ENCODE measurements at places on chromosomes 4 and X.

DNA sequence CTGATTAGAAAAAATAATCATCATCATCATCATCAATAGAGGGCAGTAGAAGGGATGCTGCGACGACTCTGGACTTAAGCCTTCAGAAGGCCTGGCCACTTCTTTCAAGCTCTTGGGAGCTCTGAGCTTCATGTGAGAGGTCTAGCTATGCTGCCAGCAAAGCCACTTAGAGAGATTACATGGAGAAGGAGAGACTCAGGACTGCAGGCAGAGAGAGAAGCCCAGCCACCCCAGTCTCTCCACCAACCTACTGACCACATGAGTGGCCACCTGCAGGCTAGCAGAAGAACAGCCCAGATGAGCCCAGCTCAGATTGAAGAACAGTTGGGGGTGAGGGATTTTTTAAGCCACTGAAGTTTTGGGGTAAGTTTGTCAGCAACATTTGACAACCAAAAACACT lies 17.1 kb upstream of the TMEM150C start:
- DNase-seq = no peak

DNA sequence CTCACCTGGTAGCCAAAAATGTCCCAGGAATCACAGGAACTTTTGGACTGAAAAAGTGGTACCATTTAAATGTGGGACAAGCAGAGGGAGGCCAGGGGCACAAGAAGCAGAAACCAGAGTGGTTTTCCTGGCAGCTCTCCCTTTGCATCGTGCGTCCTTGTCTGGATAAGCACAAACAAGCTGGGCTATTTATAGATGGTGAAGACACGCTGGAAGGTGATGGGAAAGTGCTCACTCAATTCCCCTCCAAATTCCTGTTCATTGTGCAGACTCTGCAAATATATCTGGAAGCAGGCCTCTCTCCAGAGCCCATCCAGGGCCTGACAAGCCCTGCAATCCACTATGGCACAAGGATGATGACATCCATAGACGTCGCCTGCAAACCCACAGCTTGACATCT lies 63.6 kb upstream of the MAP3K15 start:
- DNase-seq = no peak

GRCh38 chr4:4260185-4260751 lies 12.2 kb upstream of the TMEM128 start:
- DNase-seq = no peak

- DNase-seq = no peak
Observed at GRCh38 chr4:62550121-62550520, 1350.0 kb downstream of the ADGRL3 start.

- DNase-seq = no peak
Observed at GRCh38 chr4:165588534-165589315, 209.9 kb downstream of the CPE start.

DNA sequence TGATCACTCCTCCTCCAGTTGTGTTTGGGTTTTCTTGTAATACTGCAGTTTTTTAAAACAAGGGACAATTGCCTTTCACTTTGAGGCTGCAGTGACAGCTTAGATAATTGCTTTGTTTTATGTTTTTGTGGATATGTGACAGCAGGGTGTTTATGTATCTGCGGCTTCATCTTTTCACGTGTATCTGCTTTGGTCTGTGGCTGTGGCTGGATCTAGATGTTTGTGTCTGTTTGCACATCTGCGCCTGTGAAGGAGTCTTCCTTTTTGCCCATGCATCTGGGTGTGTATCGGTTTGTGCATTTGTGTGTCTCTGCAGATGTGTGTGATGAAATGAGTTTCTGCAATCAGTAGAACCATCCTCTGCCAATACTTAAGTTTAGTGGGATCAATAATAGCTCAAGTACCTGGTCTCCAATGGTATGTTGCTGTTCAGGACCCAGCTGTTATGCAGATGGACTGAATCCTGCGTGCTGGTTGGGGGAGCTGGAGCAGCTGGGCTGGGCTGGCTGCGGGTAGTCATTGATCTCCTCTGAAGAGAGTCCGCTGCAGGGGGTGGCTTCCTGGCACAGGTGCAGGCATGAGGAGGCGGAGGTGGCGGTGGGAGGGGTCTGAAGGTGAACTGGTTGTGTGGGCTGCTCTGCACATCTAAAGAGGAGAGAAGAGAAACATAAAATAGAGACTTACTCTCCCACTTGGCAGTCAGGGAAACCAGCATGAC lies 390.3 kb downstream of the SH2D1A start:
- no peak for DNase-seq

- DNase-seq = no peak
Observed at GRCh38 chrX:109626637-109627036, 1.7 kb upstream of the KCNE5 start.

- DNase-seq = no peak
Observed at GRCh38 chrX:12930150-12930549, 23.7 kb downstream of the TLR8 start.

GRCh38 chrX:72306851-72307645 lies 1.3 kb upstream of the CITED1 start:
- DNase-seq = no peak

GRCh38 chr4:144531841-144532240 lies 114.1 kb upstream of the HHIP start:
- DNase-seq = no peak

DNA sequence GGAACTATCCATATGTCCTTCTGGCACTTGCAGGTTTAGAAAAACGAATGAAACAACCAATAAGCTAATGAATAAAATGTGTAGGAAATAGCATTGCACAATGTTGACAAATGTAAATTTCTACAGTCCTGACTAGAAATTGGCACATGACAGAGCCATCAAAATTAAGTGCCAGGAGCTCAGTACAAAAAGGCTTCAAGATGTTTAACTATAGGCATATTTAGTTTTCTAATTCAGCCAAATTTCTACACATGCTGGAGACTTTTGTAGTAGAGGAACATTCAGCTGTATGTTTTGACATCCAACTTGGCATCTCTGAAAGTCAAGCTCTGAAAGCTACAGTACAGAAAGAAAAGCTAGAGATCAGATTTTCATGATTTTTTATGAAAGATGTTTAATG lies 1999.4 kb upstream of the AGA start:
- DNase-seq = no peak
